ENCODE measurements at places on chromosomes 16 and 17.

DNA sequence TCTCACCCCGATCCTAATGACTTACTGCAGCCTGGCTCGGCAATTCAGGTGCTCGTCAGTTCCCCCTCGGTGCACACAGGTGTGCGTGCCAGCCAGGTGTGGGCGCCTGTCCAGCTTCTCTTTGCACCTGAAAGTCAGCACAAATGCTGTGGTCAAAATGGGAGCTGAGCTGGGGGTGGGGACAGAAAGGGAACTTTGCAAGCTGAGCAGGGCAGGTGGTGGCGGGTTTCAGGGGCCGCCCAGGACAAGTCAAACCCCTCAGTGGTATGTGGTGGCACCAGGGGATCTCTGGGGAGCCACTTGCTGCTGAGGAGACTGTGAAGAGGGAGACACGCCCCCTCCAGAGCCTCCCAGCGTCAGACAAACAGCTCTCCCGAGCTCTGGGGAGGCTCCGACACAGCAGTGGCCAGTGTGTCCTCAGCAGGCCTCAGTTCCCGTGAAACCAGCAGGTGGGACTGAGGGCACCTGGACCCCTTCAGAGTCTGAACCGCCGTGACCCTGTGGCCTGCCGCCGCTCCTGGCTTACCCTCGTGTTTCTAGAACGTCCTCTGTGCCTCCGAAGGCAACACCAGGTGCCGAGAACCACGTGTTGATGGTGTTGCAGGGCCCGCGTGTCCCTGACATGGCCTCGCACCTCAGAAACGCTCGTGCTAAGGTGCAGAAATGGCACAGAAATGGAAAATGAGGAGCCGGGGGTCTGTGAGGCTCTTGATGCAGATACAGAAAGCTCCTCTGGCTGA is 233.5 kb upstream of the TNRC6C start:
- DNase-seq: no peak

DNA sequence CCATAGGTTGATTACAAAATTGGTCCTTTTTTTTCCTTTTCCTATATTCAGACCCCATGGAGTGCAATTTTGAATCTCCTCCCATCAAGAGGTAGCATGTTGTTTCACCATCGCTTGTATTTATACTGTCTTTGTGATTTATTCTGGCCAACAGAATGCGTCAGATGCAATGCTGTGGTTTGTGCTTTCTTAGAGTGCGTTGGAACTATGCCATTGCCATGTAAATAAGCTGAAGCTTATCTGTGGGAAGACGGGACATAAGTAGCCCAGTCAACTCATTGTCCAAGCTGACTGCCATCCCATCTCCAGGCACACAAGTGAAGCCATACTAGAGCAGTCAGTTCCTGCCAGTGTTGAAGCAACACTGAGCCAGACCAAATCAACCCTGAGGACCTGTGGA is 1339.3 kb upstream of the GOT2 start:
- no peak for DNase-seq

- DNase-seq: no peak
Observed at GRCh38 chr16:3025032-3026002, 1.5 kb downstream of the THOC6 start.

DNA sequence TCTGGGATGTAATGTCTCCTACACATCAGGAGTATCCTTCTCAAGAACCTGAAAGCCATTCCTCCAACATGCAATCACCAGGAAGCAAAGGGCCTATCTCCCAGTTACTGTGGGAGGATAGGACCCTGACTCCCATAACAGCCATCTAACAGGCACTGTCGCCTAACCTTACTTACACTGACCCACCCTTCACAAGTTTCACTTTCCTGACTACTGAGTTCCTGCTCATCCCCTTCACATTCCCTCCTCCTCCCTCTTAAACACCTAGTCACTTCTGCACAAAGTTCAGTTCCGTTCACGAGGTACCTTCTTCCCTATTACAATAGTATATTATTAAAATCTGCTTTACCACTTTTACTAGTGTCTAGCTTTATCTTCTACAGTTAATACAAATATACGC is 1.3 kb downstream of the C17orf67 start:
- no peak for DNase-seq

- DNase-seq: no peak
Observed at GRCh38 chr16:9680968-9681367, 501.3 kb downstream of the GRIN2A start.

- DNase-seq: no peak
Observed at GRCh38 chr16:85777583-85778310, 21.6 kb downstream of the EMC8 start.

- DNase-seq: no peak
Observed at GRCh38 chr16:23124315-23124714, 24.9 kb downstream of the USP31 start.

DNA sequence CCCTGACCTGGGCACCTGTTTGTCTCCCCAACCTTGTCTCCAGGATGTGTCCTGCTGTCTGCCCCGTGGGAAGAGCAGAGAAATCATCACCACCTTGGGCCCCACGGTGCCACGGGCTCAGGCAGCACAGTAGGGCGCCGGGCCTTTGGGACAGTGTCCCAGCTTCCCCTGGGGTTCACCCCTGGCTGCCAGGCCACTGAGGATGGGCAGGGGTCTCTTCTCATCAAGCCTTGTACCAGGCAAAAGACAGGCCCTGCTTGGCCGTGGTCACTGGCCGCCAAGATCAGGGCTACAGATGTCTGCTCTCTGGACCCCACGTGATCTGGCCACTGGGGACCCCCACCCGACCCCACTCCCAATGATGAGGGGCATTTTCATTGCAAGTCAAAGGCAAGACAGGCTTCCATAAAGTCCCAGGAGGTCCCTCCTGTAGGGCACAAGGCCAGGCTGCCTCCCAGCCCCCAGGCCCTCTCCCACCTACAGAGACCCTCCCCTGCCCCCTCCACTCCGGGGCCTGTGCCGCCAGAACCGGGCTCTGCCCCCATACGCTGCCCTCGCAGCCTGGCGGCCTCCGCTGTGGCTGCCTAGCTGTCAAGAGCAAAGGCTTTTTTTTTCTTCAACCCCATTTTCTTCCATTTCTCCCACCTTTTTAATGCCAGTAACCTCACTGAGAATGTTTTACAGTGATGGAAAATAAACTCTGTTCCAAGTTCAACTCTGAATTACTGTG is 14.5 kb downstream of the DNAAF8 start:
- no peak for DNase-seq

DNA sequence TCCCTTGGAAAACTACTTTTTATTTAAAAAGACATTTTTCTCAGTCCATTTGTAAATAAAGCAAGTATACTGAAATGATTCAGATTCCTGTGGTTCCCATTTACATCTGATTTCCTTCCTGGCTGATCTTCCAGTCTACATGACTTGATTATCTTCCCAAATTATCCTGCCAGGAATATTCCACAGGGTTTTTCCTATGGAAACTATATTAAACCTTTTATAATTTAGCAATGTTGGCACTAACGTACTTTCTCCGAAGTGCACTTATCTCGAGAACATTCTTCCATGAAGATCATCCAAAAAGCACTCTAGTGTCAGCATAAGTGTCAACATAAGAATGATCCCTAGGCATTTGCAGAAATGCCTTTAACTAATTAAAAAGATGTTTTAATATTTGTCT is 347.7 kb upstream of the KIF2B start:
- DNase-seq: no peak

DNA sequence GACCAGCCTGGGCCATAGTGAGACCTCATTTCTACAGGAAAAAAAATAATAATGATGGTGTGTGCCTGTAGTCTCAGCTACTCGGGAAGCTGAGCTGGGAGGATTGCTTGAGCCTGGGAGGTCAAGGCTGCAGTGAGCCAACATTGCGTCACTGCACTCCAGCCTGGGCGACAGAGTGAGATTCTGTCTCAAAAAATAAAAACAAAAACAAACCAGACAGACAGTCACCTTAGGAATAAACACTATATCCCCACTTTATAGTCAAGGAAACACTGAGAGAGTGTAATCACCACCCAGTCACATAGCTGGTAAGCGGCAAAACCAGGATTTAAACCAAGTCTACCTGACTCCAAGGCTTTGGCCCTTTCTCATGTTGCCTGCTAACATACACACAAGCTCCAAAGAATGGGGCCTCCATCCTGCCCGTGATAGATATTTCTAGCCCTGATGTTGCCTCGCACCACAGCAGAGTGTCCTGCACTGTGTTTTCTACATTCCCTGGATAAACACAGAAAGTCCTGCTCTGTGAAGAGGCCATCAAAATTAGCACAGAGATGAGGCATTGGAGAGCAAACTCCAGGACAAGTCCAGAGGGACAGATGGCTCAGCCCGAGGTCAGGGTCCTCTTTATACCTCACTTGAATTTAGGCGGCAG is 66.1 kb upstream of the SMURF2 start:
- no peak for DNase-seq

DNA sequence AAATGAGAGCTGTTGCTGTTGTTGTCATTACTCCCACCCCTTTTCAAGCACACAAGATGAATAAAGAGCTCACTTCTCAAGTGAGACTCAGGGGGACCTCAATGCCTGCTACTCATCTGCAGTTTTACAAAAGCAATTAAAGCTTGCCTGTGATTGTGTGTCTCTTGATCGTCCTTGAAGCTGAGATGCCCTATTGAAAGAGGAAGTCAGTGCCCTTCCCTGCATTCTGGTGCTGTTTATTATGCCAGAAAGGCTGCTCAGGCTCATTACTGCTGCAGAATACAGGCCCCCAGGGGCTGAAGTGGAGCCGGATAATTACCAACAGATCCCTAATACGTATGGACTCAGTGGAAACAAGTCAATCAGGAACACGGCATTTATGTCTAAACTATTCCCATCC is 147.2 kb downstream of the HS3ST2 start:
- no peak for DNase-seq

DNA sequence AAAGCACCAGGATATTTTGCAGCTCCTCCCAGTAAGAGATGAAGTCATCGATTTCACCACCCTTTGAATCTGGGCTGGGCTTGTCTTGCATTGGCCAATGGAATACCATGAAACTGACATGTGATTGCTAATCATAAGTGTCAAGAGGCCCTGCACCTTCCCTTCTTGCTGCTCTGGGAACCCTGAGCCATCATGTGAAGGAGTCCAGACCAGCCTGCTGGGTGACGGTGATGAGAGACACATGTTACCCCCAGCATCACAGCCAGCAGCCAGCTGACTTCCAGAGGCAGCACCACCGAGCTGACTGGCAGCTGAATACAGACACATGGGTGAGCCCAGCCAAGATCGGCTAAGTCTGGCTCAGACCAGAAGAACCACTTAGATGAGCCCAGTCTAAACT is 43.6 kb upstream of the CACNG4 start:
- DNase-seq: no peak

DNA sequence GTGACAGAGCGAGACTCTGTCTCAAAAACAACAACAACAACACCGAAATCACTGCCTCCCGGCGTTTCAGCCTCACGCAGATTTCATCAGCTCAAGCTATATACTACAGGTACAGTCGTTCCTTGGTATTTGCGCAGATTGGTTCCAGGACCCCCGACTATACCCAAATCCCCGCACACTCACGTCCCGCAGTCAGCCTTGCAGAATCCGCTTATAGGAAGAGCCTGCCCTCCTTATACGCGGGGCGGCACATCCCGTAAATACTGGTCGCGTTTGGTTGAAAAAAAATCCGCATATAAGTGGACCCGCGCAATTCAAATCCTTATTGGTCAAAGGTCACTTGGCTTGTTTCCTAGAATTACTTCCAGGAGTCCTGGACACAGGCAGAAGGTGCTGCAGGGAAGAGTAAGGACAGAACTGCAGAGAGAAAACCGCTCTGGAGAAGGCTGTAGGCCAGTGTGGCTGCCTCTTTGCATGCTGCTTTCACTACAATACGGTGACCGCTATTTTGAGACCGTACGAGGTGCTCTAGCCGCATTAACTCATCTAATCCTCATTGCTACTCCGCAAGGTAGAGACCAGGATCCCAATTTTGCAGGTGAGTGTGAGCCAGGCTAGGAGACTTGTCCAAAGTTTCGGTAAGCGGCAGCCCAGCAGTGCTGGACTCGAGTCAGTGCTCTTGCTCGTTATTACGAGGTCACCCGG is 718 bp downstream of the NDUFAB1 start:
- DNase-seq: no peak

GRCh38 chr17:29390851-29391631 is 878 bp downstream of the TAOK1 start:
- no peak for DNase-seq

GRCh38 chr17:71247441-71248015 is 873.3 kb upstream of the SOX9 start:
- DNase-seq: no peak

DNA sequence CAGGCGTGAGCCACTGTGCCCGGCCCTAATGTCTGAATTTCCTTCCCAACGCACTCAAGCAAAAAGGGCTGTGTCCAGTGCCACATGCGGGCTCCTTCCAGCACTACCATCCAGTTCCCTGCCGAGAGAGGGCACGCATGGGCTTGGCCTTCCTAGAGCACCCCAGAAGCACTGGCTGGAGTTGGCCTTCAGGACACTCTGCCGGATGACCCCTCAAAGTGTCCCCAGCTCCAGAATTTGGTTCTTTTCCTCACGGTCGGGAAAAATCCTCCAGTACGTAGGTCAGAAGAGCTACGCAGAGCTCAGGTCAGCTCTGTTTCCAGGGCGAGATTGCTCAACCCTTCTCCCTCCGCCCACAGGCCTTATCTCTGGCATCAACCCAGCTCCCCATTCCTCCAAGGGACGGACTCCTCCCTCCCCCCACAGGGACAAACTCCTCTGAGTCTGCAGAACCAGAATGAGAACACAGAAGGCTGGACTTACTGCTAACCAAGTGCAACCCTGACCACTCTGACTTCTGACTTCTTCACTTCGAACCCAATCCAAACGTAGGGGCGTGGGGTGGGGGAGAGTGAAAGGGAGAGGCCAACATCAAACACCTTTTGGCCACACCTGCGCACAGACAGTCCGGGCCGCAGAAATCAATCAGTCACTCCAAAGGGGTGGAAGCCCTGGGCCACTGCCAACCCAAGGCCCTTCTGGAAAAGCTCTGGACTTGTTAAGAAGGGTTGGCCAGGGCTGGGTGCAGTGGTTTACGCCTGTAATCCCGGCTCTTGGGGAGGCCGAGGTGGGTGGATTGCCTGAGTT is 3.6 kb downstream of the CDC42EP4 start:
- DNase-seq: no peak

Data from activated T-cell treated with anti-CD3 and anti-CD28 coated beads for 4 hours (primary cell).